ENCODE measurements at places on chromosomes 3 and 15.
A peak's percentile ranks its signal among the peaks of the same experiment; 100 is the strongest.

DNA sequence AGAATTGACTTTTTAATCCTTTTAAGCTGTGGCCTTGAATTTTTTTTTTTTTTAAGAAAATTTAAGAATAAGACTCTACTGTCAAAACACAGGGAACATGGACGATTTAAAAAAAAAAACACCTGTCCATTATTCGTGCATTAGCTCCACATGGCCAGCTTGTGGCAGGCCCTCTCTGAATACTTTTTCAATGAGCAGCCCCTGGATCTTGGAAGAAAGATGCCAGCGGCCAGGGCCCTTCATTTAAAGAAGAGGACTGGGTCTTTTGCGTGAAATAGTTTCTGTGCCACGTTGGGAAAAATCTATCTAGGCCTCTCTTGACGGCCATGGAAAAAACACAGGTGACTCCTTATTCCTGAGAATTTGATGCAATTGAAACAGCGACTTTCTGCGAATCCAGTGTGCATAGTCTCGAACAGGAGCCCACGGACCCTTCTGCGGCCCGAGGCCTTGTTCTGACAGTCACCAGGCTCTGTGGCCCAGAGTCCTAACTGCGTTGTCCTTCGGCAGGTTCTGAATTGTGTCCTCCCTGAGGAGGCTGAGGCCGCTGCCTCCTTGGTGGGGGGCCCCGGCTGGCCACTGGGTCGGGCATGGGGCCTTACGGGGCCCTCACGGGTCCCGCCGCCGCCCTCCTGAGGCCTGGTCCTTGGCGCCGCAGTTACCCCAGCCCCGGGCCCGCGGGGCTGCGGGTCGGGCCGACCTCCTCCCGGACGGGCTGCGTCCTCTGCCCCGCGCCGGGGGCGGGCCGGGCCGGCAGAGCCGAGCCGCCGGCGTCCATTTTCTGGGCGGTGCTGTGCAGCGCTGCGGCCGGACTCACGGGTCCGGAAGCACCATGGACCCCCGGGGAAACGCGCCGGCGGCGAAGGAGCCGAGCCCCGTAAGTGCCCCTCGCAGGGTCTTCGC is 33.5 kb downstream of the ZBTB38 start:
- no peak for DNase-seq

DNA sequence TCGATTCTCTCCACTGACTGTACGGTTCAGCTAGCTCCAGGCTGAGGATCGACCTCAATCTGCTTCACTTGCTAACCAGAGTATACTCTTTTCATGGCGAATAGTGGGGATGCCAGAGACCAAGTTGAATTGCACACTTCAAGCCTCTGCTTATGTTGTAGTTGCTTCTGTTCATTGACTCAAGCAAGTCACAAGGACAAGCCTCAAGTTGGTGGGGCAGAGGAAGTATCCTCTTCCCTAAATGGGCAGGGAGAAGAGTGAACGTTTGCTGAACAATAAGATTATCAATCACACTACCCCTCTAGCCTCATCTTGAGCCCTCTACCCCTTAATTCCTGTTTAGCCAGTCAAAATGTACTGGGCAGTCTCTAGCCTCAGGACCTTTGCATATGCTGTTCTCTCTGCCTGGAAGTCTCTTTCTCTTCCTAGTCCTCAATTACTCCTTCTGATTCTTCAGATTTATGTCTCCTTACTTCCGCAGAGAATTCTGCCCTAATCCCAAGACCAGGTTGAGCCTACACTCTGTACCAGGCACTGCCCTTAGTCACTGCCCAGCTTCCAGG is 390.4 kb upstream of the PROK2 start:
- DNase-seq, result no peak

GRCh38 chr15:57923306-57923705 is 142.2 kb downstream of the ALDH1A2 start:
- no peak for DNase-seq

- peak; percentile 69 for DNase-seq
These were observed 1.1 kb downstream of the FAM131A start for GRCh38 chr3:184338511-184338945.

DNA sequence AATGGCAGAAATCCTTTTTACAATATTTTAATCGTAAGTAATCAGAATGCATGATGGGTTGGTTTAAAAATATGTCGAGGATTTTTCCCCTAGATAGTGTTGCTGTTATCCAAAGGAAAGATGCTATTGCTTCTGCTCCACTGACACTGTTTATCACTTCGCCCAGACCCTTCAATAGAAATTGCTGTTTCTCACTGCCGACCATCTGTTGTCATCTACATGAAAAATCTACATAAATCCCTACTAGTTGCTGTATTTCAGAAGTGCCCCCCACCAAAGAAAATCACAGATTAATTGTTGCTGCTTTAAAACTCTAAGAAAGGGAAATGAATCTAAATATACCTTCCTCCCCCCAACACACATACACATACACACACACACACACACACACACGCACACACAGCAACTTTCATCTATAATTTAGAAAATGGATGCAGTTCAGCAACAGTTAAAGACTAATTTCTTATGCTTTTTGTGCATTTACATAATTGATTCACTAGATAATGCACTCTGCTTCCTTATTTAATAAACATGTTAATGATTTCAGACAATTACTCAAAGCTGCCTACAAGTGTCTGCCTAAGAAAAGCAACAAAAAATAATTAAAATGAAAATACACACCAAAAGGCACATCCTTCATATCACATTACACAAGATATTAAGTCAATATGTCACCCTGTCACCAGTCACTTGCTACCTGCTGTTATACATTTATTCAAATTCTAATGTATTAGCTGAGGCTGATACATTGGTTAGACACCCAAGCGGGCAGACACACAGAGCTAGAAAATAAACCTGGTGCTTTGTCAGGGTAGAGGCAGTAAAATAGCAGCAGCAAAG is 82.8 kb downstream of the RORA start:
- no peak for DNase-seq

GRCh38 chr15:25691544-25692430 is 171.3 kb downstream of the ATP10A start:
- no peak for DNase-seq

- DNase-seq, result no peak
These were observed 14.9 kb downstream of the CHST2 start for GRCh38 chr3:143134471-143134870.

GRCh38 chr15:39623529-39623931 is 42.7 kb downstream of the THBS1 start:
- no peak for DNase-seq

DNA sequence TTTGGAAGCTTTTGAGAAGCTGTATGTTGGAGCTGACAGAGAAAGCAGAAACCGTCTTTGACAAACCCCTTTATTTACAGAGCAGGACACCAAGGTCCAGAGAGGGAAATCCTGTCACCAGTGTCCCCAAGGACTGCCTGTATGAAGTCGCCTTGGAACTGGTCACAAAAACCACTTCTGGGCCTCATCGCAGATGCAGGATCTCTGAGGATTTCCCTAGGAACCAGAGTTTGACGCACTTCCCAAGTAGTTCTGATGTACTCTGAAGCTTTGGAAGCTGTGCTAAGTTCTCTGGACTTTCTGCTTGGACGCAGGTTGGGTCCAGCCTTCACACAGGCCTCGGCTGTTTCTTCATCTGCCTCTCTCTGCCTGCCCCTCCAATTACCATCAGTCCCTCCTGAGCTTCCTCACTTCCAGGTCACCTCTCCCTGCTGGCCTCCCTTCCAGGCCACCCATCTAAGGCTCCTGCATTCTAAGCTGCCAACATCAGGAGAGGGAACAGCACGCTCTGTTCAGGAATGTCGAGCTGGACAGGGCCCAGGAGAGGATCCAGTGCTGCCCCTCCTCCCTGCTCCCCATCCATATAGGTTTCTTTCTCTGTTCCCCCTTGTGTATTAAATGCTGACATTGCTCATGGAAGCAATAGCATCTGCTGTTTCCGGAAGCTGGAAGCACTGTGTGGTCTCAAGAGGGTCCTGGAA is 270.8 kb downstream of the OPA1 start:
- no peak for DNase-seq

- DNase-seq, result no peak
These were observed 35.8 kb upstream of the SLCO2A1 start for GRCh38 chr3:134065252-134066157.

DNA sequence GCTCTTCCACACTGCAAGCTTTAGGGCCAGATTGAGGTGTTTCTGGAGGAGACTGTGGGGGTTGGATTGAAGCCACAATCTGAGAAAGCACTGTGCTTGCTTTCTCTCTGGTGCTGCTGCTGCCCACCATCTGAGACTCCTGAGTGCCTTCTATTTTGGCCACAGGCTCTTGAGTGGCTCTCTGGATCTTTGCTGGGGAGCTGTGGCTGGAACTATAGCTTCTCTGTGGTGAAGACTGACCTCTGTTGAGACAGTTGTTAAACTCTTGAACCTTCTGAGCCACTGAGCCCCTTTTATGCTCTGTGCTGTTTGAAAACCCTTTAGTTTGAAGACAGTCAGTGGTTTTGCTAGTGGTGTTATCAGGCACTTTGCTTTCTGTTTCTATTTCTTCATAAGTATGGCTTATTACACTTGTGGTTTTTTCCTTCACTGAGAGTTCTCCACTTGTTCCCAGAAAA is 108.7 kb upstream of the TSPAN3 start:
- DNase-seq, result no peak

- DNase-seq, result no peak
These were observed 217.0 kb downstream of the TLE3 start for GRCh38 chr15:69880571-69881301.

GRCh38 chr3:70476174-70476573 is 163.7 kb upstream of the MDFIC2 start:
- no peak for DNase-seq

Measured in C1 segment of cervical spinal cord (tissue), 14 donors.